NCI-H748 treated with DMSO at 0.1 percent for 48 hours (cell line): ENCODE measurements at places on chromosomes 7 and 10.
A peak's percentile ranks its signal among the peaks of the same experiment; 100 is the strongest.

DNA sequence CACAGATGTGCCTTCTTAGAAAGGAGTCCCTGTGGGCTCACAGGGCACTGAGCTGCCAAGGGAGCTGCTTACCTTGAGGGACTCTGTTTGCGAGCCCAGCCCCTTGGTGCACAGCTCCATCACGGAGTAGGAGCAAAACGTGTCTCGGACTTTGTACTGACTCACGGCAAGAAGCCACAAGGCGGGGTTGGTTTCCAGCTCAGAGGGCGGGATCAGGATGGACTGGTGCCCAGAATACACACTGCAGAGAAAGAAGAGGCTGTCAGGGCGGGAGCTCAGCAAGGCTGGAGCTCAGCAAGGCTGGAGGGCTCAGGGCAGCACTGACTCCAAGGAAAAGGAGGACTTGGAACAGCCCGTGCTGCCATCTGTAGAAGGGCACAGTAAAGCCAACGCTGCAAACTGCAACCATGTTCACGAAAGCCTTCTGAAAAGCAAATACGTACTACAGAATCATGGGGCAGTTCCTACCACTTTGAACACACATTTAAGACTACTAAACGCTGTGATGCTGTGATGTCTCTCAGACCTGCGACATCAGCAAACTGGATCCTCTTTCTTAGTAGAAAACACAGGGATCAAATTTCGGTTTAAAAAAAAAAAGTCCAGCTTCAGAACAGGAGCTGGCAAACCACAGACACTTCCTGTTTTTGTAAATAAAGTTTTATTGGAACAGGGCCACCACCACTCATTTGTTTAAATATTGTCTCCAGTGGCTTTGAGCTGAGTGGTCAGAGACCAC lies 194.3 kb downstream of the ZMYND11 start:
- DNase-seq = peak; percentile 70

DNA sequence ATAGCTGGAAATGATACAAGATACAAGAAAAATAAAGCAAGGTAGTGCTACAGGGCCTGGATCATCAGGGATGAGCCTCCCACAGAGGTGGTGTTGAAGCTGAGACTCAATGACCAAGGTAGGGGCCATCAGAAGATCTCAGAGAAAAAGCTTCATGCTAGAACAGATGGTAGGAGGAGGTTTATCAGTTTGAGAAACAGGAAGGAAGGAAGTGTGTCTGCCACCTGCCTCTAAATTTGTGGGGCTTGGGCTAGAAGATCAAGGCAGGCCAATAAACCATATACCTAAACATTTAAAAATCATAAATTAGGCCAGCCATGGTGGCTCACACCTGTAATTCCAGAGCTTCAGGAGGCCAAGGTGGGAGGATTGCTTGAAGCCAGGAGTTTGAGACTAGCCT lies 410.8 kb upstream of the PRKCQ start:
- DNase-seq = no peak

DNA sequence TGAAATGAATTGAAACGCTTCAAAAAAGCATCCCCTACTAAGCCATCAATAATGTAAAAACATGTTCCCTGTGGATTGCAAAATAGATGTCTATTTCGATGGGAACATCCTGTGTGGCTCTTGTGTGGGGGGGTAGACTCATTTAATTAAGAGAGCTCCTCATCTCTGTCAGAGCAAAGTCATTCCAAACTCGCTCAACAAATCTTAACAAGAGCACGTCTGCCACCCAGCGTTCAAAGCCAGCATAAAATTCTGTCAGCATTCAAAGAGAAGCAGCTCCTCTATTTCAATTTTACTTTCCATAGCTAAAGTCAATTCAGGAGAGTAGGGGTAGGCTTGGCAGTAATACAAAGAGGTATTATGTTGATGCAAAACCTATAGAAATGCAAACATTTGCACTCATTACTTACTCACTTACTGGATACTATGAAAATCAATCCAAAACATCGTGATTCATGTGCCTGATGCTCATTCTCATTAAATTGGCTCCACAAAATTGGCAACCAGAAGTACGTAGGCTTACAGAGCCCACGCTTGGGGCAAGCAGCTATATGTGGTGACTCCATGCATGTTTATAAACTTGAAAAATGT lies 114.9 kb downstream of the IPMK start:
- DNase-seq = peak; percentile 16

- DNase-seq = no peak
Measured at GRCh38 chr10:96918214-96919002, 86.3 kb downstream of the LCOR start.

- peak; percentile 71 for DNase-seq
Measured at GRCh38 chr10:33336582-33337325, 2.3 kb upstream of the NRP1 start.

GRCh38 chr7:20310963-20311742 lies 19.5 kb upstream of the ITGB8 start:
- DNase-seq = peak; percentile 66

- no peak for DNase-seq
Measured at GRCh38 chr10:110356628-110357245, 52.0 kb upstream of the SMNDC1 start.

DNA sequence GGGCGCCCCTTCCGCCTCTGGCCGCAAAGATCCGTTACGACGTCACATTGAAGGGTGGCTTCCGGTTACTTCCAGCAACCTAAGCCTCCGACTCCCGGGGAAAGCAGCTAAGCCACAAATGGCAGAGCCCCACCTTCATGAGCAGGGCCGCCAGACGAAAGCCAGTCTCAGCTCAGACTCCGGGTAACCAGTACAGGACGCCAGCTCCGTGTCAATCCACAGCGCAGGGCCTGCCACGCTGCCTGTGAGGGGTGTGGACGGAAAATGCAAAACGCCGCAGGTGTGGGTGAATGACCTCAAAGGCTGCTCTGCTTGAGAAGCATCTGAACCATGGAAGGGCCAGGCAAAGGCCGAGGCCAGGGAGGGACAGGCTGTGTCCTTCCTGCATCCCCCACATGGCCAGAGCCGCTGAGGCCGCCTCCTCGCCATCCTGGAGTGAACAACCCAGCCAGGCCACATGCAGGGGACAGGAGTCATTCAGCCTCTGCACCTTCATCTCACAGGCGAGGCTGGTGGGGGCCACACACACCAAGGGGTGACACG lies 53.5 kb upstream of the PPP2R2D start:
- no peak for DNase-seq

- no peak for DNase-seq
Measured at GRCh38 chr10:90378524-90379076, 479.2 kb downstream of the HTR7 start.

- DNase-seq = no peak
Measured at GRCh38 chr7:141477865-141478264, 73.3 kb upstream of the AGK start.

- DNase-seq = peak; percentile 65
Measured at GRCh38 chr10:14074062-14074884, 256.5 kb downstream of the FRMD4A start.

GRCh38 chr10:546971-547590 lies 142.4 kb downstream of the DIP2C start:
- DNase-seq = no peak

GRCh38 chr10:8037941-8038894 lies 16.3 kb upstream of the GATA3 start:
- DNase-seq = no peak

DNA sequence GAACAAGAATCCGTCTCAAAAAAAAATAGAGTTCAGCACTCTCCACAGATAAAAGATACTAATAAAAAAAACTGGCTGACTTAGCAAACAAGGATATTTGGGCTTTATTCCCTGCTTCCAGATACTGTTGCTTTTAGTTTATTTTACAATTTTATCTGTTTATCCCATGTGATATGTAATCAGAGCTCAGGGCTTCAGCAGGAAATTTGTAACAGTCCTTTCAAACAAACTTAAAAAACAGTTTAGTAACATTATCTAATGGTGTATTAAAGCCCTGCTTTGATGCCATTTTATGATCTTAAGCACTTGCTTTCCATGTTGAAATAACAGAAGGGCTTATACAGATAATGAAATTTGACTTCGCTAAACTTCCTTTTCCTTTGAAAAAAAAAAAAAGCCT lies 28.1 kb downstream of the DCLRE1A start:
- no peak for DNase-seq

DNA sequence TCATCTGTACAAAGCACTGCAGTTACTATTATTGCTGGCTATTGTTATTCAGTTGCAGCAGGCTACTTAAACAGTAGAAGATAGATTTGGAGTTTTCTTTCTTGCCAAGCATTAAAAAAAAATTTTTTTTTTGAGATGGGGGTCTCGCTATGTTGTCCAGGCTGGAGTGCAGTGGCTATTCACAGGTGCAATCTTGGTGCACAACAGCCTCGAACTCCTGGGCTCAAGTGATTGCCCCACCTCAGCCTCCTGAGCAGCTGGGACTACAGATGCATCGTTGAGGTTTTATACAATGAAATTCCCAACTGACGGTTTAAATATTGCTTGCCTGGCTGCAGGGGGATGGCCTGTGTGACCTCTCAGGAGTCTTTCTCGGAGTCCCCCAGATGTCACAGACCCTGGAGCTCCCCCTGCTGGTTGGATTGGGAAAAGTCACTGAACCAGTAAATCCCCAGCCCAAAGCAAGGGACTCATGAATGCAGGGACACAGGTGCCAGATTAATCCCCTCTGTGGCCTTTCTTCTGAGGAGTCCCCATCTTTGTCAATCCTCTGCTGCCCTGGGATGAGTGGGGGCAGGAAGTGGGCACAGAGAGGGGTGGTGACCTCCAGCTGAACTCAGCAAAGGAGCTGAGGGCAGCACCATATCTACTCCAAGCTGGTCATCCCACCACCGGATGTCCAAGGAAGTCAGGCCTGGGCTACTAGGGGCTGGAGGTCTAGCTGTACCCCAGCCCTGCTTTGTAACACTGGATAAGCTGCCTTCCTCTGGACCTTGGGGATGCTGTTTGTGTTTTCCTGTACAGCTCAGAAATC lies 149.6 kb downstream of the C10orf105 start:
- DNase-seq = peak; percentile 2

DNA sequence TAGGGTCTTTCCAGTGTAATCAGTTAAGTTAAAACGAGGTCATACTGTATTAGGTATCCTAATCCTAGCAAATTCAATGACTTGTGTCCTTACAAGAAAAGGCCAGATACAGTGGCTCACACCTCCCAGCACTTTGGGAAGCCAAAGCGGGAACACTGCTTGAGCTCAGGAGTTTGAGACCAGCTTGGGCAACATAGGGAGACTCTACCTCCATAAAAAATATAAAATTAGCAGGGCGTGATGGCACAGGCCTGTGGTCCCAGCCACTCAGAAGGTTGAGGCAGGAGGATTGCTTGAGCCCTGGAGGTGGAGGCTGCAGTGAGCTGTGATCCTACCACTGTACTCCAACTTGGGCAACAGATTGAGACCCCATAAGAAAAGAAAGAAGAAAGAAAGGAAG lies 61.1 kb downstream of the CXCL12 start:
- DNase-seq = no peak

GRCh38 chr10:128080641-128081040 lies 45.6 kb downstream of the MKI67 start:
- DNase-seq = no peak

DNA sequence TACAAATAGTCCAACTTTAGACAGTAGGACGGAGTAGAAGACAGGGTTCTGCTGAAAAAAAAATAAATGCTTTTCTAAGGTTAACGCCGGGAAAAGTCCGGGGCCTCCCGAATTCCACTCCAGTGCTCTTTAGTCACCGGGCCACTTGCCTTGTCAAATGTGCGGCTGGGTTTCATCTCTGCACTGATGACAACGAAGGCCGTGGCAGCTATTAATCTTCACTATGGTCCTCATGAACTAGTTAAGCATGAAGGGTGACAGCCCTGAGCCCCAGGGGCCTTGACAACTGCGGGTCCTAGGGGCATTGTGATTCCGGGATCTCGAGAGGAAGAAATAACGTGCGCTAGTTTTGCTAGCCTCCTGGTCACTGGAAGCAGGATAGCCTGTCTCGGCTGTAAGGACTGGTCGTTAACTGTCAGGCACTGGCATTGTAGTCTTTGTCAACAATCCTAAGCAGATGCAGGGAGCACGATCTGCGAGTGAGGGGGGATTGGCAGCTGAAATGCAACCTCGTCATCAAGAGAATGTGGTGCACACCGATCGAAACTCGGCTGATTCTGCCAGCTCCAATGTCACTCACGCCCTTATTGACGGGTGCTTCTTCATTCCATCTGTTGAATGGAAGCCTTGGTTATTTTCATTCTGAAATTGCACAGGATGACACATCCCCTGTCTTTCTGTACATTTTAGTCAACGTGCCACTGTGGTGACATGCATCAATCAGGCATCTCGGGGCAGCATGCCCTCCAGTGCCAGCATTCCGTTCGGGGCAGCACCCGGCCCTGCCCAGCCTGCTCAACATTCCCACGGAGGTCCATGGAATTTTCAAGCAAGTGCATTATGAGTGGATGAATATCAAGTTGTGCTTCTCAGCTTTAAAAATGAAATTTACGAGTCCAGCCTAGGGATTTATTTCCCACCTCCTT lies 51.6 kb upstream of the MGMT start:
- DNase-seq = no peak

DNA sequence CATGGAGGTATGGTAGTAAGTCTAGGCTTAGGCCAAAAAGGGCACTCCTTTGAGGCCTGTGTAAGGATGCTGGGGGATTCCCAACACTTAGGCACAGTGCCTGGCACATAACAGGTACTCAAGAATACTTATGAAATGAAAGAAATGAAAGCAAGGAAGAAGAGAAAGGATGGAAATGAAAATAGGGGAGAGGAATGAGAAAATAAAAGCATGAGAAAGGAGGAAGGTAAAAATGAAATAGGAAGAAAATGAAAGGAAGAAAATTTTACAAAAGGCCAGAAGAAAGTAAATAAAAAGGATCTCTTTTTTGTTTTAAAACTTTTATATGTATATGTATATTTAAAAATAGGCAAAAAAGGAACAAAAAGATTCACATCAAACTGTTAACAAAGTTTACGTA lies 146.3 kb downstream of the SKAP2 start:
- DNase-seq = no peak

GRCh38 chr7:44461387-44461786 lies 29.1 kb downstream of the NUDCD3 start:
- DNase-seq = no peak

- no peak for DNase-seq
Measured at GRCh38 chr10:105243381-105243780, 602.3 kb downstream of the SORCS3 start.

DNA sequence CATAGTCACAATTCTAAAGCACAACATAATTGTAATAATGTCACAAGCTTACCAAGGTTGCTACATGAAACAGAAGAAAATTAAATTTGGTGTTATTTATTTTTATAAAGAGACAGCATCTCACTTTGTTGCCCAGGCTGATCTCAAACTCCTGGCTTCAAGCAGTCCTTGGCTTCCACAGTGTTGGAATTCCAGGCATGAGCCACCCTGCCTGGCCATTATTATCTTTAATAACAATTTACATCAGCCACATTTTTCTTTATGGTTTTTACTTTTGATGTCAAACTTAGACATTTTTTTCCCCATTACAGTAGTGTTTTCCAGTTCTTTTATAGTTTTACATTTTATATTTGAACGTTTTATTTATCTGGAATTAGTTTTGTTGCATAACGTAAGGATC lies 46.7 kb downstream of the BMPR1A start:
- DNase-seq = no peak

- DNase-seq = no peak
Measured at GRCh38 chr10:1050554-1050953, 1.6 kb upstream of the IDI1 start.
